Ascending aorta (tissue), 2 donors: ENCODE measurements at places on chromosomes 16 and 17.

- no peak for DNase-seq
Observed at GRCh38 chr17:47704736-47705135, 10.8 kb downstream of the TBKBP1 start.

DNA sequence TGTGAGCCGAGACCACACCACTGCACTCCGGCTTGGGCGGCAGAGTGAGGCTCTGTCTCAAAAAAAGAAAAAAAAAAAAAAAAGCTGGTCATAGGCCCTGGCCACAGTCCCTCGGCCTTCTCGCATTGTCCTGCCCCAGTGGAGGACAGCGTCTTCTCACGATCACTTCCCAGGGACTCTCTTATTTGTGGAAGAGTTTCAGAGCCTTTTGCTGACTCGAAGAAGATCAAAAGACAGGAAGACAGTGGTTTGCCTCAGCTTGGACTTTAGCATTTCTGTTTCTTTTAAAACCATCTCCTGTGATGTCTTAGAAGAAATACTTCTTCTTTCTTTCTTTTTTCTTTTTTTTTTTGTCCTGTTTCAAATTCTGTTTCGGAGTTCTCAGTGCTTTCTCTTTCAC, 210.0 kb downstream of the FTO start:
- no peak for DNase-seq

DNA sequence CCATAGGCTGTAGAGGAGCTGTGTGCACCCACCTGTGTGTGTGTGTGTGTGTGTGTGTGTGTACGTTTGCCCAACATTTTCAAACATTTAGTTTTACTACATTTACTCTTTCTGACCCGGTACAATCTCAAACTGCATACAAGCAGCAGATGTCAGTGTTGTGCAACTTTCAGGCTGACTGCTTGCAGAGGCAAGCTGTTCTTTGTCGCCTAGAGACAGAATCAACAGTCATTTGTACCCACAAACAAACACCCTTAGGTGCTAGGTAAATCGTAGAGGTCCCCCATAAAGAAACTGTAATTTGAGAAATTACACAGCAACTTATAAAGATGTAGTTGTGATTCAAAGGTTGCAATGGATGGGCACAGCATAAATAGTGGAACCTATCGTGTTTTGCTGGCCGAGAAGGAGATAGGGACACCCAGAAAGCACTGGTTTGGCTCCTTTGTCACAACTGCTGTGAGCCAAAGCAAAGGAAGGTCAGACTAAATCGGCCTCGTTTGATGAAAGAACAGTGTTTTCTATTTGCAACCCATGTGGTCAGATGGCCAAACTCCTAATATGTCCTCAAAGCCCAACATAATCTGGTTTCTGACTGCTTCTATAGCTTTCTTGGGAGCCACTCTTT, 478.4 kb downstream of the TOX3 start:
- DNase-seq: no peak

GRCh38 chr16:85172455-85173145, 60.3 kb upstream of the CIBAR2 start:
- DNase-seq: no peak

DNA sequence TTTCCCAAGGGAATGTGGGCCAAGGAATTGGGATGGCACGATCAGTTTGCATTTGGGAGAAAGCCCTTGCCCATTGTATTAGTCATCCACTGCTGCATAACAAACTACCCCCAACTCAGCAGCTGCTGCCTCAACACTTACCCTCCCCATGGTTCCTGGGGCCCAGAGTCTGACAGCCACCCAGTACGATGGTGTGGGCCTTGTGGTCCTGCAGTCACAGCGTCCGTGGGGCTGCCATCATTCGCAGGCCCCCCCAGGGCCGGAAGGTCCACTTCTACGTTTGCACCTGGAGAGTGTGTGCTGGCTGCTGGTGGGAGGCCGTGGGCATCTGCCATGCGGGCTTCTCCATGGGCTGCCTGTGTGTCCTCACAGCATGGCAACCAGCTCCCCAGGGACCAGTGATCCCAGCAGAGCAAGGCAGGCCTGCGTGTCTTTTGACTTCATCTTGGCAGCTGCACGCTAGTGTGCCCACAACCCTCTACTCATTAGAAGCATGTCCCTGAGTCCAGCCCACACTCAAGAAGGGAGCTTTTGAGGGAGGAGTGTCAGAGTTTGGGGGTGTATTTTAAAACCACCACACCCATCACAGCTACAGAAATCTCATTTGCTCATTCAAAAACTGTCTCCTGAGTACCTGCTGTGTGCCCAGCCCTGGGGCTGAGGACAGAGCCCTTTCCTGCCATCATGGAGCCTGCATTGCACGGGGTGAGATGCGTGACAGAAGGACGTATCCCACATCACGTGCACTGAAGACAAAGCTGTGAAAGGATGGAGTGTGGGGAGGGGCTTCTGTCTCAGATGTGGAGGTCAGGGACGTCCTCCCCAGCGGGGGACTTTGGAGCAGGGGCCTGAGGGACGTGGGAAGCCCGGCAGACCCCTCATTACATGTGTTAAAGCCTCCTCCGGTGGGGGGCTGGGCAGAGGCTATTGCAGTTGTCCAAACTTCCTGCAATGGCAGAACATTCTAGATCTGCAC, 185.0 kb upstream of the ZNF469 start:
- DNase-seq: no peak

DNA sequence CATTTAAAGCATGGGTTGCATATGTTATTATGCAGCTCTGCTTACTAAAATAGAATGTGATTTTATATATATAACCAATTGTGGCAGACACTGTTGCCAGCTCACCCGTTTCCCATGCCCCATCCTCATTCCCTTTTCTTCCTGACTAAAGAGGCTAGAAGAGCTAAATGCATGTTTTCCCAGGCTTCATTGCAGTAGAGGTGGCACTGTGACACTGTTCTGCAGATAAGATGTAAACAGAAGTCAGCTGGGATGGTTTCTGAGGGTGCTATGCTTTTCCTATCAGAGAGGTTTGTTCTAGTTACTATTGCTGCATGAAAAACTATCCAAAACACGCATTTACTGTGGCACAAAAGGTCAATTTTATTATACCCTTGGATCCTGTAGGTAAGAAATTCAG, 5.7 kb upstream of the TOB1 start:
- no peak for DNase-seq

DNA sequence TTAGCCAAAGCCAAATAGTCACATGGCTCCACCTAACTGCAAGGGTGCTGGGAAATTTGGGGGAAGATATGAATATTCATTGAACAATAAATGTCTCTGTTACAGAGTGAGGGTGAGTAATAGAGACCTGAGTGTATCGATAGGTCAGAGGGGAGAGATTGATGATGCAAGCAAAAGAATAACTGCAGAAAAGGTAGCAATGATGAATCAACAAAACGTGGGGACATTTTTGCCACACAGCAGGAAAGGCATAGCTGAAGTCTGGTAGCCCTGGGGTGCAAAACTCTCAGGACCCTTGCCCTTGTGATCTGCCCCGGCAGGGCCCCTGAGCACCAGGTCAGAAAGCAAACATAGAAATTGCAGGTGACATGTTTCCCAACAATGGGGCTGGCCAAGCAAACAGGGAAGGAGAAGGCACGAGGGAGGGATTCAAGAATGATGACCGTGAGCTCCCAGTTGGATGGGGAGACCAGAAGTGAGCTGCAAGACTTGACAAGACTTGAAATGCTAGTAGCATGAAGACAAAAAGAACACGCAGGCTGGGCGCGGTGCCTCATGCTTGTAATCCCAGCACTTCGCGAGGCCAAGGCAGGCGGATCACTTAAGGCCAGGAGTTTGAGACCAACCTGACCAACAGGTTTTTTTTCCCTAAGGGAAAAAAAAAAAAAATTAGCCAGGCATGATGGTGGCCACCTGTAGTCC, 12.7 kb upstream of the HERPUD1 start:
- no peak for DNase-seq

- DNase-seq: no peak
Observed at GRCh38 chr17:82366749-82367148, 4.8 kb upstream of the UTS2R start.

- no peak for DNase-seq
Observed at GRCh38 chr16:68069511-68070248, 15.5 kb upstream of the NFATC3 start.

DNA sequence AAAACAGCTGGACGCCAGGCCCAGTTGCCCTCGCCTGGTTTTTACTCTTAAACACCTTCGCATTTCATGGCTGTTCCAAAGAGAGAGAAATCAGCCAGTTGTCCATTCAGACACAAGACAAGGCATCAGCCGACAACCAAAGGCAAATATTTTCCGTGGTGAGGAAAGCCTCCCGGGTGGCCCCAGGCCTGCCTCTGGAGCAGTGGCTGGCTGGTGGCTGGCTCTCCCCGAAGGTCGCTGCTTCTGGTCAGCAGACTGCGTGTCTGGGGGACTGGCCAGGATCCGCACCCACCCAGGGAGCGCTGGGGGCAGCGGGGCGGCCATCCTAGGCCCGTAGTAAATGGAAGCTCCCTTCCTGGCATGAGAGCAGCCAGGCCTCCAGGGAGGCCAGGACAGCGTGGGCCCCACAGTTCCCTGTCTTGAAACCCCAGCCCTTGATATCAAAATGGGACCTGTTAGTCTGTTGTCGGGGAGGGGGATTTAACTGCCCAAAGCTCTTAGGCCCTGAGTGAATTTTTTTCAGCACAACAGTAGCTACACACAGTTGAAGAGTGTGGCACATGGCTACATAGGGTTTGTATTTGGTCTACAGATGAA, 57.7 kb downstream of the SREBF1 start:
- no peak for DNase-seq

DNA sequence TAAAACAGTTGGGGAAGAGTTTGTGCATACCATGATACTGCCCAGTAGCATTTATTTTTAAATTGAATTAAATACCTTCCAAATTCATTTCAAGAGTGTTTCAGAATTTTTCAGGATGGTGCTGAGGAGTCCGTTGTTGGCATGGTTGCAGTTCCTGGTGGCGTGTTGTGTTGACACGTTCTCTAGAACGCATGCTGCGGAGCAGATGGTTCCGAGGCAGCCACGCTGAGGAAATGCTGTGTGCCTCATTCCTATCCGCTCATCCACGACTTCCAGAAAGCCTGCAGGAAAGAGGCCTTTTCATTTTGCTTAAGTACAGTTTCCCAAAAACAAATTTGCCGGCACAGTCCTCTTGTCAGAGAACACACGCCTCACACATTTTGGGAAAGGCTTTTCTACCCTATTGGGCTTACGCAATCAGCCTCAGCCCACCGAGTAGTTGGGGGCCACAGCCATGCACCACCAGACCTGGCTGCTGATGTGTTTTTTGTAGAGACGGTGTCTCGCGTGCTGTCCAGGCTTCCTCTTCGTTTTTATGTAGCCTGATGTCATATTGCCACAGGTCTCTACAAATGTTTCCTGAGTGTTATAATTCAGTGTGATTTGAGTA, 32.1 kb upstream of the IL17C start:
- no peak for DNase-seq

- no peak for DNase-seq
Observed at GRCh38 chr16:86893506-86893905, 315.2 kb downstream of the FOXL1 start.

GRCh38 chr16:66832190-66832589, 1.4 kb upstream of the NAE1 start:
- no peak for DNase-seq

GRCh38 chr16:55487048-55487803, 8.2 kb downstream of the MMP2 start:
- DNase-seq: peak; percentile 74

DNA sequence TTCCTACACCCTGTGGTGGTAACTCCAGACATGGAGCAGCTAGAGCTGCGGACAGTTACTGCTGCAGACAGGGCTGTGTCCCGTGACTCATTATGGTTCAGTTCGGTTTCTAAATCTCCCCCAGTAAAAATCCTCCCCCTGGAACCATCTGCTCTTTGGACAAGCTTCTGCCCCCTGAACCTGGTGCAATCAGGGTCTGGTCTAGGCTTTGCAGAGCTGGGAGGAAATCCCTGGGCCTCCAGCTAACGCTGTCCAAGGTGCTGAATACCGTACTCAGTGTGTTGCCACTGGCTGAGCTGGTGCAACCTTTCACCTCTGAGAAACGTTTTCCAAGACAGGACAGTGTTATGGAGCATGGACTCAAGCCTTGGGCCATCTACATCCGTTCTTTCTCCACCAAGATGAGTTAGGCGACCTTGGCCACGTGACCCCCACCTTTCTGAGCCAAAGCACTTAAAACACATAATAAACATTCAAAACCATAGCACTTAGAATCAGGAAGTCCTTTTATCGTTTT, 142.0 kb downstream of the CPPED1 start:
- DNase-seq: no peak

GRCh38 chr17:50660887-50661345, 26.2 kb downstream of the ABCC3 start:
- no peak for DNase-seq

GRCh38 chr17:82300707-82301270, 16.6 kb downstream of the CD7 start:
- DNase-seq: peak; percentile 81

- no peak for DNase-seq
Observed at GRCh38 chr17:79532107-79532790, 78.6 kb downstream of the RBFOX3 start.

- DNase-seq: no peak
Observed at GRCh38 chr17:4785311-4786105, 656 bp downstream of the VMO1 start.

GRCh38 chr17:51487947-51488346, 227.6 kb downstream of the UTP18 start:
- DNase-seq: no peak

GRCh38 chr16:66161942-66162341, 204.5 kb upstream of the CDH5 start:
- no peak for DNase-seq

DNA sequence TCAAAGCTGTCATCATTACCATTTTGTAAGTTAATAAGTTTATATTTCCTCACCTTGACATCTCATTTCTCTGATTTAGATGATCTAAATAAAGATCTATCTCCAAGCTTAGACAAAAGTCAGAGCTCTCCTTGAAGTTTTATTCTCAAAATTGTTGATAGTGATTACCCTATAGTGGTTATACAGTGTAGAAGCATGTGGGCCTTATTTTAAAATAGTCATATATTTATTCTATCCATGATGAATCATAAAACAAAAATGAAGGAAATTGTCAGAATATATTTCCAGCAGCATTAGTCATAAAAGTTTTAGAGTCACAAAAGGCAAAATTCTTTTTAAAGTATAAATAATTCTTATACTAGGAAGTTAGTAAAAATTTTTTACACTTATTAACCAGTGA, 49.0 kb downstream of the RHOT1 start:
- DNase-seq: no peak

GRCh38 chr16:65781363-65781762, 585.1 kb upstream of the CDH5 start:
- DNase-seq: no peak

DNA sequence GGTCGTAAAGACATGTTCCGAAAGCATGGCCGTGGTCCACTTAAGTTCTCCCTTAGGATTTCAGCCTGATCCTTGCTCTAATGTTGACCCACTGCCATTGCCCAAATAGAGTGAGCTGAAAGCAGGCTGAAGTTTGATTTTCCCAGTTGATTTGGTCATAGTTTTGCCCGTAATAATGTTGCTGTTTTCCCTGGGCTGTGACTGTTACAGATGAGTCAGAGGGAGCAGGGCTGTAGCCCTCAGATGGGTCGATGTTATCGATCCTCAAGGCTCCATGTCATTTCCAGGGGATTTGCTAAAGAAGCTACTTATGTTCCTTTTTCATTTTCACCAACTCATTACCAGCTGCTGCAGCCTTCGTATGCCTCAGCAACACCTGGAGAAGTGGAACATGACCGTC, 169.0 kb upstream of the ZFHX3 start:
- no peak for DNase-seq

- no peak for DNase-seq
Observed at GRCh38 chr16:2686912-2687507, 4.7 kb downstream of the KCTD5 start.

- no peak for DNase-seq
Observed at GRCh38 chr17:74746376-74746775, 2.1 kb upstream of the NHERF1 start.

GRCh38 chr17:61353615-61354014, 46.0 kb upstream of the TBX2 start:
- no peak for DNase-seq
